ENCODE measurements at places on chromosomes 11 and 22.

DNA sequence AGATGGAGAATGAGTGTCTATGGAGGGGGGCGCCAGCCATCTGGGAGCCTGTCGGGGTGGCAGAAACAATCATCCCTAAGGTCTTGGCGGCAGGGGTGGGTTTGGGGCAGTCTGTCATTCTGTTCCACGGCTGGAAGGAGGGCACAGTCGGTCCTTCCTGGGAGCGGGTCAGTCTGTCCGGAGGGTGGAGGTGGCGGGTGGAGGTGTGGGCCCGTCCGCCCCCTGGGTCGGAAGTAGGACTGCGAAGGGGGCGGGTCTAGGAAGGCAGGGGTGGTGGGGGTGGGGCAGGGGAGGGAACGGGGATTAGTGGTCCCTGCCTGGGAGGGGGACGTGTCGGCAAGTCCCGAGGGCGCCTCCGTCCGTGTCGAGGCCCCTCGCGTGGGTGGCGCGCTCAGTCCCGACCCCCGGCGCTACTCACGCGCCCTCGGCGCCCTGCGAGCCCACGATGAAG lies 461 bp downstream of the TBC1D10A start:
- peak; percentile 78 for DNase-seq

DNA sequence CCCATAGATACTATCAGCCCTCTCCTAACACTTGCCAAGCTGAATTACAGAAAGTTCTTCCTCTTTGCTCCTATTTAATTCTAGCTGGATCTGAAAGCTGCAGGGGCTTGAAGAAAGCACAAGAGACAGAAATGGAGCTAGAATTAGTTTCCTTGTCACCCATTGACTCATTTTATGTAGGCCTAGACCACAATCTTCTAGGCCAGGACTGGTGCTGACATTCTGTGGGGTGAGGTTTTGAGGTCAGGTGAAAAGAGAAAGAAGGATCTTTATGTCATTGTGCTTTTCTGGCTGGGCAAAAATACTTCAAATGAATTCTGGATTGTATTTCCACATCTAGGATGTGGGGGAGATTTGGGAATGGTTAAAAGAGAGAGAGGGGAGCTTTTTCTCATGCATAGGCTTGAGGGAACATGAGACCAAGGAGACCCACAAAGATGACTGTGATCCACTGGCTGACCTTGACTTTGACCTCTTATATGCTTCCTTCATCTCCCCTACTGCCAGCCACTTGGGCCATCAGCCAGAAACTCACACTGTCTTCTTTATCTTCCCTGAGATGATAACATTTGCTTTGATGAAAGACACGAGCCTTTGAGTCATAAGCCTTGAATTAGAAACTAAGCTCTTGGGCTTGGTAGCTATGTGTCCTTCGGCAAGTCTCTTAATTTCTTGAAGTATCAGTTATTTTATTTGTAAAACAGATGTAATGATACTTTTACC lies 274.9 kb upstream of the CADM1 start:
- no peak for DNase-seq

DNA sequence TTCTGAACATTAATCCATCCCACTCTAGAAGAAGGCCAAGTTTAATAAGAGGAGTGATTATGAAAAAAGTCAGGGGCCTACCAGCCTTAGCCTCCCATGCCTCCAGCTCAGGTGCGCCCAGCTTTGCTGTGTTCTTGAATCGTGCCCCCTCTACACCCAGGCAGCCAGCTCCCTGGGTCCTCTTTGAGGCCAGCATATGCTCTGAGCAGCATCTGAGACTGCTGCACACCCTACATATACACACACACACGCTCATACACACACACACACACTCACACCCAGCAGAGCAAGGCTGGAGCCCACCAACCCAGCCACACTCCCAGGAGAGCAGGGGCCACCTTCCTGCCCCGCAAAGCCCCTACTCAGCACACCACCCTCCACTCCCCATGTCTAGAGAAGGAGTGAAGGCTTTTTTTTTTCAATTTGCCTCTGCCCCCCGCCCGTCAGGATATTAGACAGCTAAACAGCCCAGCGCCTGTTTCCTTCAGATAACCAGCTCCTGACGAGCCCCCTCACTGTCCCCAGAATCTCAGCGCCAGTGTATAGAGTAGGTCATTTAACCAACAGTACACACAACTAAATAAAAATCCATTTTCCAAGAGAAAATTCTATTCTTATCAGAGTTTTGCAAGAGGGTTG lies 121.6 kb downstream of the BUD13 start:
- DNase-seq, result peak; percentile 53

DNA sequence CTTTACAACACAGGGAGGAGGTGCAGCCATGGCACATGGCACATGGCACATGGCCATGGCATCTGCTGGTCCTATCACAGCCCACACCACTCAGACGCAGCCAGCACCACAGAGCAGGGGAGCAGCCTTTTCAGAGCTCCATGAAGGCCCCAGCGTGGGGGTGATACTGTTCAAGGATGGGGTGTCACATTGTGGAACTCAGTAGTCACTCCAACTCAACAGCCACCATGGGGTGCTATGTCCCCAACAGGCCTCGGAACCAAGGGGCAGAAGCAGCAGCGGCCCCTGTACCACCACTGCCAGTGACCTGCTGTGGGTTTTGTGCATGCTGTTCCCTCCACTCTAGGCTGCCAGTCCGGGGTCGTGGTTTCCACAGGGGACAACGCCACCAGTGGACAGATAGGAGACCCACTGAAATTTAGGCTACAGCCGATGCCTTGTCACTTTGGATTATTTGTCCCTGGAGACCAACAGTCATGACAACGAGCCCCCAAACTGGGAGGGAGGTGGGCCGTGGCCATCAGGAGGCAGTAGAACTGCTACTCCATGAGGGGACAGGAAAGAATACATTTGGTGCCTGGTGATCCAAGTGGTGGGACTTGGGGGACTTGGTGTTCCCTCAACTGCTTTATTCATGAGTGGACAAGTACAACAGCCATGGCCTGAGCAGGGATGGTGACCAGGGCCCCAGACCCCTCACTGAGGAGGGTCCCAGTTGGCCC lies 30.4 kb upstream of the CD81 start:
- DNase-seq, result no peak

DNA sequence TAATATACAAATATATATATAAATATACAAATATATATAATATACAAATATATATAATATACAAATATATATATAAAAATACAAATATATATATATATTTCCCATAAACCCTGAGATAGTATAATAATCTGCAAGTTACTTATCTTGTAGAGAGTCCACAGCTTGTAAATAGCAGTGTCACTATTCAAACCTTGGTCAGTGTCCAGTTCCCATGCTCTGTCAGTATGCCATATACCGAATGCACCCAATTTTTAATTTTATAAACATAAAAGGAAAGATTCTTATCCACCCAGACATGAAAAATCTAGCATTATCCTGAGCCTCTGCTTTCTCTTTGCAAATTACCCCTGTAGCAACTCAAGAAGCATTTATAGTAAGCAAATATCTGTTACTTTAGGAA lies 21.6 kb upstream of the CTSC start:
- DNase-seq, result no peak

- DNase-seq, result no peak
Observed at GRCh38 chr11:22449441-22449840, 111.3 kb downstream of the SLC17A6 start.

DNA sequence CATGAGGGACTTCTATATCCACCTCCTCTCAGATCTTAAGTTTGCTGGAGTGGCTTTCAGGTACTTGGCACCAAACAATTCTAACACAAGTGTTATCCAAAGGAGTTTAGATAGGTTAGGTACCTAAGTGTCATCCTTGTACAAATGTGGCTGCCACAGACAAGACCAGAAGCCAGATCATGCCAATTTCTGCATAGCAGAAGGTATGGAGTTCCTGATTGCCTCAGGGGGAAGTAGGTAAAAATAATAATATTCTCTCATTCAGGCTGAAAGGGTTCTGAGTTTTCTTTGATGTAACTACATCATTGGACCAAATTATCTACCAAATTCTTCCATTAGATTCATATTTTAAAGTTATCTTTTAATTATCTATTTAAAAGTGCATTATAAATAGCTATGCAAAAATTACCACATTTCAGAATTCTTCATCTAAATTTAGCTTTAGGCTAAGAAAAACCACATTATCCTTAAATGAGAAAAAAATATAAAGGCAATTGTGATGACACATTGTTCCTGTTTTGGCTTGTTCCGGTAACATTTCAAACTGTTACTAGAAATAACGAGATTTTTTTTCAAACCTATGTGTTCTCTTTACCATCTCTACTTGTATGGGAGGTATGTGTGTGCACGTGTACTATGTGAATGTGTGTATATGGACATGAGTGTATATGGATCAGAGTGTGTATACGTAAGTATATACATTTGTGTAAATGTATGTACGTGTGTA lies 66.2 kb upstream of the POU2AF2 start:
- DNase-seq, result no peak

GRCh38 chr22:46580940-46581537 lies 39.1 kb upstream of the GRAMD4 start:
- no peak for DNase-seq

DNA sequence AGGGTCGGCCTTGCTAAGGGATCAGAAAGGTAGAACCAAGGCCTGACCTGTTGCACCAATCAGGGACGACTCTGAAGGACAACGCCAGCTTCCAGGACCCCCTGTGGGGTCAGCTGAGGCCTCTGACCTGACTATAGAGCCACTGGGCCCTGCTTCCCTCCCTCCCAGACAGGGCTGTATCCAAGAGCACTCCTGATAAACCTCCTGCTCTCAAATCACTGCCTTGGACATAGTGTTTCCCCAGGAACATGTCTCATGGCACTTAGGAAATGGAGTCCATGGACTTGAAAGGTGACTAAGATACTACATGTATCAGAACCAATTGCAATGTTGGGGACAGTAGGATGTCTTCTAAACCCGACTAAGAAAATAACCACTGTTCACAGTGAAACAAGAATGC lies 117.8 kb upstream of the OPCML start:
- no peak for DNase-seq

- DNase-seq, result no peak
Observed at GRCh38 chr11:68150037-68150436, 28.8 kb upstream of the CHKA start.

DNA sequence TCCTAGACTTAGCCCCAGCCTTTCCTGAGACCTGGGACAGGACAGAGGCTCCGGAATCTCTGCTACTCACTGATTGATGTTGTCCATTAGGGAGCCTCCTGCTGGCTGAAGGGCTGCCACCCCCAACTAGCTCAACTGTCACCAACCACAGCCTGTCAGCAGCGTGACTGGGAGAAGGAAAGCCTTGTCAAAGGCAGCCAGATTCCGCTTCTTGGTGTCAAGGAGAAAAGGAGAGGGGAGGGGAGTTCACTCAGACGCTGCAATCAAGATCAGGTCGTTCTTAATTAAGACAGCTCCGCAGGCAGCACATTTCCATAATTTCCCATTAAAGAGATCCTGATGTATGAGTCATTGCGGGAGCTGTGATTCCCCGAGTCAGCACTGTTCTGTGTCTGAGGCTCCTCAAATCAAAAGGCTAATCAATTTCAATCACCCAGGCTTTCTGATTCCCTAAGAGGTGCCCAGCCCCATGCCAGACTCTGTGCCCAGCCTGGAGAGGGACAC lies 152.8 kb upstream of the ZBED5 start:
- DNase-seq, result no peak

DNA sequence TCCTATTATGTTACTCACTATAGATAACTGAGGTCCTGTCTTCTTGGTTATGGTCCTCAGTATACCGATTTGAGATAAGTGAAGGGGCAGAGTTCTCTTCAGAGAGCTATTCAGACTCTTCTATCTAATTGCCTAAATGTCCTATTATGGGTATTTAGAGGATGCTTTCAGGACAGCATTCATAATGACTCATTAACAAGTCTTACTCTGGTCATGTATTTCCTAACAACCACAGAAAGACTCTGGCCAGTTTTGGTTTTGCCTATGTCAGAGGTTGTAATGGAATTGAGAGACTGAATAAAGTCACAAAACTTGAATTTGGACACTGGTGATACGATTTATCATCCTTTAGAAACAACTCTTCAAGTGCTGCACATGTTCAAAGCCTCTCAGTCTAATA lies 1233.0 kb downstream of the JRKL start:
- DNase-seq, result no peak

- DNase-seq, result no peak
Observed at GRCh38 chr11:26439854-26440253, 107.9 kb downstream of the ANO3 start.

- DNase-seq, result no peak
Observed at GRCh38 chr11:101429703-101430540, 153.9 kb downstream of the TRPC6 start.

- no peak for DNase-seq
Observed at GRCh38 chr11:32870676-32871075, 21.9 kb upstream of the QSER1 start.

DNA sequence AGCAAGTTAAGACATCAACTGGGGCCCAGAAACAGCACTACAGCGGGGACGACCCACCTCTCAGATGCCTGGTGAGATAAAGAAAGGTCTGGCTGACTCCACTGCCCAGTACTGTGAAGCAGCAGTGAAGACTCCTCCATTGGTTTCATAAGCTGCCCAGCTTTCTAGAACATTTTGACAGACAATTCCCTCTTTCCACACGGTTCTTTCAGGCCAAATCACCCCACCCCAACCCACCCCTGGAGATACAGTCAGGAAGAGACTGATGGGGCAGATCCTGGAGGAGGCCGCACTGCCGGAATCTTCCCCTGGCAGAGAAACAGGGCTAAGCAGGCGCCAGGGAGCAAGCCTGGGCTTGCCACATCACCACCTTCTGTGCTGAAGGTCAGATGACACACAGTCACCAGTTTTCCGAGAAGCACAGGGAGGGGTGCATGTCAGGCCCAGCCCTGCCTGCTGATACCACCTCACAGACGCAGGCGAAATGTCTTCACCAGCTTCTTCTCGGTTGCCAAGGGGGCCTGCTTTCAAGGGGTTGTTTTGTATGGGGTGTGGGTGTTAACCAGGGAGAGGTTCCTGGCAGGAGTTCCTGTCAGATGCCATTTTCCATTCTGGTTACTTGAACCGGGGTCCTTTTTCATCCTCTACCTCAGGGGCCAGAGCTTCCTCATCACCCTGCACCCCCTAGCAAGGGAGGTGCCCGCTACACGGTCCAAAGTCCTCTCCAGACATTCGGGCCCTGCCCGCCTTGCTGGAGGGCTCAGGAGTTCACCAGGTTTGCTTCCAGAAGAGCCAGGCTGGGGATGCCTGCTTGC lies 1.4 kb upstream of the NEAT1 start:
- DNase-seq, result peak; percentile 100

DNA sequence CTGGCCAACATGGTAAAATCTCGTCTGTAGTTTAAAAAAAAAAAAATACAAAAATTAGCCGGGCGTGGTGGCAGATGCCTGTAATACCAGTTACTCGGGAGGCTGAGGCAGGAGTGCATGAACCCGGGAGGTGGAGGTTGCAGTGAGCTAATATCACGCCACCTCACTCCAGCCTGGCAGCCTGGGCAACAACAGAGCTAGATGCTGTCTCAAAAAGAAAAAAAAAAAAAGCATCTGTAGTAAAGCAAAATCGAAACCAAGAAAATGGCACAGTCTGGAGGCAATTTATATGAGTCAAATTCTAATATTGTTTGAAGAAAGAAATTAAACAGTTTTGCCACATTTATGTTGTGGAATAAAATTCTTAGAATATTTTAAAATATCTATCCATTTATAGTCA lies 365.0 kb upstream of the CHORDC1 start:
- DNase-seq, result no peak

- peak; percentile 83 for DNase-seq
Observed at GRCh38 chr22:24146791-24147353, 34.4 kb upstream of the SUSD2 start.

Data from coronary artery (tissue), 2 donors.